Chondrocyte (in vitro differentiated cells): ENCODE measurements at places on chromosomes 6 and 20. TPM values are rescaled to one million over a fixed set of nuclear protein-coding genes. Genes with fewer than 3 reads are reported as not detected.

RTEL1 gene
- 20.4 to 45.3 TPM (median 21.9 TPM) in 3 replicates for total RNA-seq

COL19A1 gene
- total RNA-seq: 0.22 to 2.0 TPM (median 2.0 TPM) in 3 replicates

SF3B5 gene
- 97.9 to 118 TPM (median 101 TPM) in 3 replicates for total RNA-seq

SMOC2 gene
- 56.3 to 148 TPM (median 145 TPM) in 3 replicates for total RNA-seq

GRCh38 chr6:157106487-157106886, 216.8 kb downstream of the TMEM242 start:
- no peak for DNase-seq

GRCh38 chr20:35772563-35773058, 796 bp downstream of the PHF20 start:
- no peak for DNase-seq

- no peak for DNase-seq
These were observed 109.8 kb upstream of the POU3F2 start for GRCh38 chr6:98724537-98724936.

DNA sequence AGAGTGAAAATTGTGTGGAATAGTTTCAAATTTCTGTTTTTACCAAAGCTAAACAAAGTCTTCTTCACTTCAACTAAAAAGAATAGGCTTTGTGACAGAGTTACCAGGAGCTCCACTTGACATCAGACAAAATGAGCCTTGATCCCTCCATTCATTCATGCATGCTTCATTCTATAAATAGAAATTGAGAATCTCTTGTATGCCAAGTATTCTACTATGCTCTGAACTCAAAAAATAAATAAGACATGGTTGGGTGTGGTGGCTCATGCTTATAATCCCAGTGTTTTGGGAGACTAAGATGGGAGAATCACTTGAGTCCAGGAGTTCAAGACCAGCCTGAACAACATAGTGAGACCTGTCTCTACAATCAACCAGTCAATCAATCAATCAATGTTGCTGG, 236.6 kb upstream of the FAM83B start:
- DNase-seq: no peak

DNA sequence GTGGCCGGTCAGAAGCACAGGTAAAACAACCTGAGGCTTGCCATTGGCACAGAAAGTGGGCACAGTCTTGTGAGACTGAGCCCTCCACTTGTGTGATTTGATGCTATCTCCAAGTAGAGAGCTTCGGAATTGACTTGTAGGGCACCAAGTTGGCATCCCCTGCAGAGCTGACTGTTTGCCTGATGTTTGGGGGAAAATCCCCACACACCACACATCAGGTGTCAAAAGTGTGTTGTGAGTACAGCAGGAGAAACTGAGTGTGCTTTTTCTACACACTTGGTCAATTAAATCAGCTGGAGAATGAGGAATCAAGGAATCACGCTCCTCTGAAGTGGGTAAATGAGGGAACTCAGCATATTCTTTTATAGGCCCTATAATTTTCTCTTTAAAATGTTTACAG, 989 bp downstream of the SERINC3 start:
- no peak for DNase-seq

DNA sequence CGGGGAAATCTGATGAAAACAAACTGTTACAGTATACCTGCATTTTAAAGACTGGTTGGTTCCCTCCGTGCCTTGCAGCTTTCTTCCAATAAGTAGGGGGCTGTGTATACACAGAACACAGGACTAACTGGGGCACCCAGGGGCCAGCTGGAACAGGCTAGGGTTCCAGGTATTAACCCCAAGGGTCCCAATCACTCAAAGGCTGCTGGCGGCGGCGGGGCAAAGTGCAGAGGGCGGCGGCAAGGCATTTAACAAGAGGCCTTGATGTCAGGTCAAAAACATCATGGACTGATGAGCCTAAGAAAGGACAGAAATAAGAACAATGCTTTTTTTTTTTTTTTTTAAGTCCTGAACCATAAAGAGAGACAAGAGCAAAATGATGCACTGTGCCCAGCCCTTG, 2.5 kb downstream of the PMEPA1 start:
- DNase-seq: no peak

- DNase-seq: no peak
These were observed 122.8 kb upstream of the BCLAF1 start for GRCh38 chr6:136412410-136412809.

DNA sequence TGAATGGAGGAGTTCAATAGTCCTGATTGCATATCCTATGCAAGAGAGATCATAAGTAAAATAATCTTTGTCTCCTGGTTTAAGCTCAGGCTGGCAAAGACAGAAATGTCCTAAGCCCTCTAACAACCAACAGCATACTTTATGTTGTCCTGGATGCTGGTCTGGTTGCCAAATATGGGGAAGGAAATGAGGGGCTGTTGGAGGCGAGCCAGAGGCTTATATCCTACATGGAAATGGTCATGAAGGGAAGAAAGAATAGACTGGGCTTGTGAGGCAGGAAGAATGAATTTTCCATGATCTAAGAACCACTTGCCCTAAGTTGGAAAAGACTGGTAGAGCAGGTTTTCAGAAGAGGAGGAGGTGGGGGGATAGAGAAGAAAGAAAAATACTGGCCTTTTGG, 237.1 kb downstream of the SMOC2 start:
- no peak for DNase-seq

DNA sequence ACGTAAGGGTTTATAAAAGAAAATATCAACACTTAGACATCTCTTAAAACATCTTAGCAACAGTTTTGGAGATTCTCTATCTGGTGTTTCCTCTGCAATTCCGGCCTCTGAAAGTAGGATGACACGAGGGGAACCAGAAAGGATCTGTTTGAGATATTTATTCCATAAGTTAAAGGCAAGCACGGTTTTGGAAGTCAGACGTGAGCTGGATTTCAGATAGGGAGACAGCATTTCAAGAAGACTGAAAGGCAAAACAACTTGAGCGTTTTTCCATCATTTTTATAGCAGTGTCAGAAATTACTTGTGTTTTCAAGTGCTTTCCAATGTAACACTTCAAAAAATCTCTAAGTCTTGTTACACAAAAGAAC, 52.9 kb upstream of the BTN3A2 start:
- DNase-seq: no peak

DNA sequence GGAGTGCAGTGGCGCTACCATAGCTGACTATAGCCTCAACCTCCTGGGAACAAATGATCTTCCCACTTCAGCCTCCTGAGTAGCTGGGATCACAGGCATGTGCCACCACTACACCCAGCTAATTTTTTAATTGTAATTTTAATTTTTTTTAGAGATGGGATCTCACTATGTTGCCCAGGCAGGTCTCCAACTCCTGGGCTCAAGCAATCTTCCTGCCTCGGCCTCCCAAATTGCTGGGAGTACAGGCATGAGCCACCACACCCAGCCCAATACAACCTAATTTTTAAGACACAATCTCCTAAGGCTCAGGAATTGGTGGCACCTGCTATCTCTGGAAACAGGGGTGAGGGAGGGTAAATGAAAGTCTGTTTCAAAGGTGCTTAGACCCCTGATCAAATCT, 5.8 kb downstream of the ZBTB24 start:
- no peak for DNase-seq

DNA sequence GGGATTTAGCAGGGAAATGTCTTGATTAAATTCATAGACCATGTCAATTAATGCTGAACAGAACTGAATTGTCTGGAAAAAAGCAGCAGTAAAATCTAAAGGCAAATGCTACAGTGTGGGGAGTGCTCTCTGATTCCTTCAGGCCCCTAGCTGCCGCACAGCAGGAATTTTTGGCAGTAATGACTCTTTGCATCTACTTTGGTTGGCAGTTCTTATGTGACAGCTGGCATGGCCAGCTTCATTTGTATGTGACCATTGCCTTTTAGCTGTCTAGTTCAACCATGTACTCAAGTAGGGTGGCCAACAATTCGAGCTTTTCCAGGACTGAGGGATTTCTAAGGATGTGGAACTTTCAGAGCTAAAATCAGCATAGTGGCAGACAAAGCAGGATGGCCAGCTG, 499.1 kb upstream of the MAN1A1 start:
- no peak for DNase-seq

GRCh38 chr20:40255365-40255764, 433.7 kb downstream of the MAFB start:
- DNase-seq: no peak

DNA sequence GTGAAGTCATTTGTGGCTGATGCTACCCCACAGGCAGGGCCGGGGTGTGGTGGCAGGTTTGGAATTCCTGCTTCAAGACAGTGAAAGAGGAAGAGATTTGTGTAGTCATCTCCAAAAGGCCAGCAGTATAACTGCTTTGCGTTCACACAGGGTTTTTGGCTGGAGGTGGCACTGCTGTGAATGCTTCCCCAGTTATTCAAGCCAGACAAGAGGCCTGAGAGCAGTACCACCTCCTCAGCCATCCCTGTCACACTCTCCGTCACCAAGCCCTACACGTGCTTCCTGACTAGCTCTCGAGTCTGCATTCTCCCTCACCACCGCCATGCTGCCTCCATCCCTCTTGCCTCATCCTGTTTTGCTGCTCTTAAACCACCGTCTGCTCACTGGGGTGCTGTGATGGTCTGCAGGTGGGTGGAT, 23.9 kb downstream of the ARMC2 start:
- DNase-seq: no peak
